Substantia nigra (tissue), 51 donors: ENCODE measurements at places on chromosomes 7 and 10.

DNA sequence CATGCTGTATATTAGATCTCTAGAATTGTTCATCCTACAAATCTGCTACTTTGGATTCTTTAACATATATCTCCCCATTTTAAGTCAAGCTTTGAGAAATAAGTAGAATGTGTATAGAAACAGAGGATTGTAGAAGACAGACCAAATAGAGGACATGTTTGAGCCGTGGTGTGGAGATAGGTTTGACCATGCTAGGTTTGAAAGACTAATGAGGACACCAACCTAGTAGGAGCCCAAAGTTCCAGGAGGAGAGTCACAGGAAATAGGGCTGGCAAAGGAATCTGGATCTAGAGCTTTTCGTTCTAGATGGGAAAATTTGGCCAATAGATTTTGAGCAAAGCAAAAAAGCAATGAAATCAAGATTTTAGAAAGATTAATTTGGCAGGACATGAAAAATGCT, 60.5 kb upstream of the TBX20 start:
- DNase-seq: no peak

DNA sequence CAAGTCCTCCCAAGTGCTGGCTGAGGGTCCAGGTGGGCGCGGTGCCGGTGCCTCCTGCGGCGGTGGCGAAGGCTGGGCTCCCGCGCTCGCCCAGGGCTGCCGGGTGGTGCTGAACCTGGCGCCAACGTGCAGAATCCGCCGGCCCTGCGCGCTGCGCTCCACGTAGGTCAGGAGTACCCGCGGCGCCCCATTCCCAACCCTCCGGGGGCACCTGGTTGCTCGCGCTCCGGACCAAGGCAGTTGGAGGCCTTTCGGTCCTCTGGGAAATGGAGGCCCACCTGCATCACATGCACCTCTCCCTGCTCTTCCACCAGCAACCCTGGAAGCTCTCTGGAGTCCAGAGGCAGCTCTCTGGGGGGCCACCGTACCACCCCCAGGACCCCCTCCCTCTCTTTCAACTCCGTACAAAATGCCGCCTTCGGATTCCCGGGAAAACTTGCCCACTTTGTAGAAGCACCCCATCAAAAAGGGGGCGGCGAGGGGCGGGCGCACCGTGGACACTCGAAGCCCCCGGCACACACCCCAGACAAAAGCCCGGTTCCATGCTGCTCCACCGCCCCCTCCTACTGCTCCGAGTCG, 745 bp downstream of the SLC16A9 start:
- DNase-seq: peak; percentile 3

DNA sequence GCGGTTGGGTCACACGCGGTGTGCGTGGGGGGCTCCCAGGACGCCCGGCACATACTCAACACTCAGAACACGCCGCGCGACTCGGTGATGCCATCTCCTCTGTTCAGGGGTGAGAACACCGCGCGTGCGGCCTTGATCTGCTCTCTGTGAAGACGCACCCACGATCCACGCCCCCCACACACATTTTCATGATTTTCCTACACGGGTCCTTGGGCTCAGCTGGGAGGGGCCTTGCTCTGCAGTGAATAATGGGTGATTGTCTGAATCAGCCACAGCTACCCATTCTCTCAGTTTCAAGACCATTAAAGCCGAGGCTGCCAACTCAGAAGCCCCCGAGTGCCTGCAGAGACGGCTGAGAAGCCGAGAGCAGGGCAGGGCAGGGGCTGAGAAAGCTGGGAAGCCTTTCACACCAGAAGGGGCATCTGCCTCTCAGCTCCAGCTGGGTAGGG, 54.3 kb upstream of the PDGFA start:
- DNase-seq: no peak

DNA sequence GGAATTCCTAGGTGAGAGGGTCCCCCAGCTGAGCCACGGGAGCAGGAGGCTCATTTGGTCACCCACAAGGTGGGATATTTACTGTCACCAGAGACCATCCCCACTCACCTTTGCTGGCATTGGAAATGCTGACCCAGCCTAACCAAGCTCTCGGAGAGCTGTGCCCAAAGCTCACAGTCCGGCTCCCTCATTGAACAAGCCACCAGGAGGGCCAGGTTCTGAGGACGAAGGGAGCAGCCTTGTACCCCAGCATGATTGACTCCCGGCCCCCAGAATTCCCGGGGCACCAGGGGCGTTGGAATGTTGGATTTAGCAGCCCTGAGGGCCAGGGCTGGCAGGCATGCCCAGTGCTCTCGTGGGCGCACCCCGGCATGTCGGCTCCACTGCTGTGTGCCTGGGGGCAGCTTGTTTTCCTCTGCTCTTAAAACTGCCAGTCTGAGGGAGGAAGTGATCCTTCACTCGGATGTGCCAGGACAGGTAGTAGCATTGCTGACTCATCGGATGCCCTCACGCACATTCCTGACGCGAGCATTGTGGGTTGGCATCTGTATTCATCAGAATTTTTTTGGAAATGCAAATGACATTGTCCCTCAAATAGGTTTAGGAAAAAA, 23.3 kb downstream of the CLIP2 start:
- no peak for DNase-seq

- no peak for DNase-seq
These were observed 6.5 kb upstream of the INMT start for GRCh38 chr7:30745261-30745941.

DNA sequence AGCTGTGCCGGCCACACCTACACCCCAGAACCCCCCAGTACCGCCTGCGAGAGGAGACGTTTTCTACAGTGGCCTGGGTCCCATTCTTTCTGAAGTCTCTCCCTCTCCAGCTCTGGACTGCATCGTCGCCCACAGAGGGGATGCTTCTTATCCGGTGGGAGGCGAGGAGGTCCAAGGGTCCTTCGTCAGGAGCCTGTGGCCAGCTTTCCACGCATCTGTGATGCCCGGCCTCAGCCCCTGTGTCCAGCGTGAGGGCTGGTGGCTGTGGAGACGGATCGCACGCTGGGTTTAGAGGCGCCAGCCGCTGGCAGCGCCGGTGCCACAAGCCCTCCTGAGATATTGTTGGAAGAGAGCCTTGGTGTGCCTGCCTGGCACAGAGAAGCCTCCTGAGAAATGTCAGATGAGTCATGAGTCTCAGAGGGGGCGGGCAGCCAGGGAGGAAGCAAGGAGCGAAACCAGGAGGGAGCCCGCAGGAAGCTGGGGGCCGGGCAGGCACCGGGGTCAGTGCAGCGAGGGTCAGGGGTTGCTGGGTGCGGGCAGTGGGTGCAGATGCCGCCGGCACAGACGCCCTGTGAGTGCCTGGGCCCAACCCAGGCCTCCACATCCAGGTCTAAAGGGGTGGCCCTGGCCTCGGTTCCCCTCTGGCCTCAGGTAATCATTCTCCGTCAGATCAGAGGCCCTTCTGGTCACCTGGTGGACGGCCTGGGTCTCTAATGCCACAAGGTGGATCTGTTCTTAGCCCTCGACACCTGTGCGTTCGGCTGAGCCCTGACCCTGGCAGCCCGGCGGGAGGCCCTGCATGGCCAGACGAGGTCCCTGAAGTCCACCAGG, 86.0 kb upstream of the DIP2C start:
- DNase-seq: no peak

DNA sequence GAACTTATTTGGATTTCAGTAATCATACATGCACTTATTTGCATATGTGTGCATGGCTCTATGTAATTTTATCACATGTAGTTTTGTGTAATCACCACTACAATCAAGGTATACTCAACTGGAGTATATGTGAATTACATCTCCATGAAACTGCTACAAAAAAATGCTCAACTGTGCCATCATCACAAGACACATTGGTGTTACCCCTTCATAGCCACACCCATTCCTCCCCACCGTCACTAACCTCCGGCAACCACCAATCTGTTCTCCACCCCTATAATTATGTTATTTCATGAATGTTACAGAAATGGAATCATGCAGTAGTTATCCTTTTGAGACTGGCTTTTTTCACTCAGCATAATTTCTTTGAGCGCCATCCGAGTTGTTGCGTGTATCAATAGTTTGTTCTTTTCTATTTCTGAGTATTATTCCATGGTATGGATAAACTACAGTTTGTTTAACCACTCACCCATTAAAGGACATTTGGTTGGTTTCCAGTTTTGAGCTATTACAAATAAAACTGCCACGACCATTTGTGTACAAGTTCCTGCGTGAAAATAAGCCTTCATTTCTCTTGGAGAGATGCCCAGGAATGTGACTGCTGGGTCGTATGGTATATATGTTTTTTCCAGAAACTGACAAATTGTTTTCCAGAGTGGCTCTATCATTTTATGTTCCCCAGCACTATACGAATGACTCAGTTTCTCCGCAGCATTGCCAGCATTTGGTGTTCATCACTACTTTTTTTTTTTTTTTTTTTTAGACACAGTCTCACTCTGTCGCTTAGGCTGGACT, 11.3 kb upstream of the SMO start:
- DNase-seq: no peak

DNA sequence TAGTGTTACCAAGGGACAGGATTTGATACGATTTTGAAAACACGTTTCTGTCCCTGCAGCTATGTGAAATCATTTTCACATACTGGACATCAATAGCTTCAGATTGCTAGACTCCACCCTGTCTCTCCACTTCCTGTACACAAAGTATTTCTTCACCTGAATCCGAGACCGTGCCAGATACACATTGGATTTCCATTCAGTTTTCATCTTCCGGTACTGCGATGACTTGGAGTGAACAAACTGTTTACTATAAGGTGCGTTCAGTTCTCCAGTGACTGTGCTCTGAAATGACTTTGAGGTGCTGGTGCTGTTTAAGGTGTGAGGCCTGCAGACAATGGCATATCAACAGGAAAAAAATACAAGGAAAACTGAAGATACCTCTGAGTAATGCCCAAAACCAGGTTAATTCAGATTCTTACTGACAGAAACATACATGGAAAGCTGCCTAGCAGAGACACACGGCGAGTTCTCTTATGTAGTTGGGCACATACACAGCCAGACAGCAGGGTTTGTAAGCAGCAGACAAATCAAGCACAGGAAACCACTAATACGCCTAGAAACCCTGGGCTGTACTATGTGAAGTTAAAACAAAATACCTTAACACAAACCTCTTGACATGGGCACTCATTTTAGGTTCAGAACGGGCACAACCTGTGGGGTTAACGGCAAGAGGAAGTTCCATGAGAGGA, 119.2 kb downstream of the GALNT11 start:
- no peak for DNase-seq

DNA sequence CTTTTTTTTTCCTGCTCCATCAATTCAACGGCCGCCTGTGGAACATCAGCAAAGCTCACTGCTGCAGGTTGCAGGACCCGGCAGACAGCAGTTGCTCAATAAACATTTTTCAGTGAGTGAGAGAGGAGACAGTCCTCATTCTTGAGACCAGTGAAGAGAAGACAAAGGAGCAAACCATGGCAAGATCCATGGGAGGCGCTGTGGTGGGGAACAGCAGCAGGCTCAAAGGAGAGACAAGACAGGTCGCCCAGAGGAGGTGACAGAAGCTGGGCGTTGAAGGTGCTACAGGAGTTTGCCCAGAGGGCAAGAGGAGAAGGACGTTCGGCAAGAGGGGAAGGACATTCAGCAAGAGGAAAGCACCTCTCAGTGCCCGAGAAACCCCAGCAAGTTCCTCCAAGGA, 74.5 kb upstream of the FGFR2 start:
- DNase-seq: no peak

GRCh38 chr10:74967911-74968666, 141.7 kb downstream of the KAT6B start:
- no peak for DNase-seq

- no peak for DNase-seq
These were observed 10.0 kb upstream of the TLX1 start for GRCh38 chr10:101120884-101121653.

GRCh38 chr10:27673065-27673464, 72.6 kb downstream of the MKX start:
- no peak for DNase-seq

DNA sequence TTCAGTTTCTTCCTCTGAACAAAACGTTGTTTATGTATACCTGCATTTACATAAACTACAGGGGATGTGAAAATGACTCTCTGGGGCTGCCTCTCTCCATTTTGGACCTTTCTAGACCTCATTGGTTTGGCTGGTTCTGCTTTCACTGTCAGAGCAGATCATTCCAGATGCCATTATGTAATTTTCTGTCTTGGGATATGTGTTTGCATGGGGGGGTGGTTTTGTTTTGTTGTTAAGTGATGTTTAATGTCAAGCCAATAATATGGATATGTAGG, 172.4 kb downstream of the LRRC4 start:
- DNase-seq: no peak

DNA sequence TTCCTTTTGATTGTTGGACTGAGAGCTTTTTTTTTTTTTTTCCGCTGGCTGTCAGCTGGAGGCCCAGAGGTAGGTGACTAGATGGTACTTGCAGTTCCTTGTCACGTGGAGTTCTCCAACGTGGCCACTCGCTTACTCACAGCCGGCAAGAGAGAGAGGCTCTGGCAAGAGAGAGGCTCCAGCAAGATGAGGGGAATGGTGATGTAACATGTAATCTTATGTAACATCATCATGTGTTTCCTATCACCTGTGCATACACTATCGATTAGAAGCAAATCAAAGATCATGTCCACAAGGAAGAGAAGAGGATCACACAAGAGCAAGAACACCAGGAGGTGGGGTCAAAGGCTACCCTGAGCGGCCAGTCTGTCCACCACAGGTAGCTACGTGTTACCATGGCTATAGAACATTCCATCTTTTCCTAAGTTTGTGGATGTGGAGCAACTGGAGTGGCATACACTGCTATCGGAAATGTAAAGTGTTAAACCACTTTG, 4.0 kb upstream of the BORCS7 start:
- no peak for DNase-seq

- no peak for DNase-seq
These were observed 3.5 kb upstream of the DEPP1 start for GRCh38 chr10:44982114-44982460.

- DNase-seq: no peak
These were observed 92.1 kb downstream of the GRB10 start for GRCh38 chr7:50690541-50691011.

DNA sequence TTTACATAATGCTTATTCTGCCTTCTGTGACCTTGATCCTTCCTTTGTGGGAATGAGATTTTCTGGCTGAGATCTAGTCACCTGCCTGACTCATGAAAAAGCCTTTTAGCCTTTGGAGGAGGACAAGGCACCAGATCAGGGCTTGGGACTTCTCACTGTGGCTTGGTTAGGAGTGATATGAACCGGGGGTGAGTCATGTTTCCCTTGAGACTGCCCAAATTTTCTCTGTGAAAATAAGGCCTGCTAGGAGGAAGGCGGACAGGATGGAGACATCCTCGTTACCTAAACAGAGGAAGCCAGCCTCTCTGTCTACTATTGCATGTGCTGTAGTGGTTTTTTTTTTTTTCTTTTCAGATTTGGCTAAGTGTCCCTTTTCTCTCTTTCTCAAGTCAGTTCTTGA, 57.8 kb downstream of the EVX1 start:
- DNase-seq: no peak

DNA sequence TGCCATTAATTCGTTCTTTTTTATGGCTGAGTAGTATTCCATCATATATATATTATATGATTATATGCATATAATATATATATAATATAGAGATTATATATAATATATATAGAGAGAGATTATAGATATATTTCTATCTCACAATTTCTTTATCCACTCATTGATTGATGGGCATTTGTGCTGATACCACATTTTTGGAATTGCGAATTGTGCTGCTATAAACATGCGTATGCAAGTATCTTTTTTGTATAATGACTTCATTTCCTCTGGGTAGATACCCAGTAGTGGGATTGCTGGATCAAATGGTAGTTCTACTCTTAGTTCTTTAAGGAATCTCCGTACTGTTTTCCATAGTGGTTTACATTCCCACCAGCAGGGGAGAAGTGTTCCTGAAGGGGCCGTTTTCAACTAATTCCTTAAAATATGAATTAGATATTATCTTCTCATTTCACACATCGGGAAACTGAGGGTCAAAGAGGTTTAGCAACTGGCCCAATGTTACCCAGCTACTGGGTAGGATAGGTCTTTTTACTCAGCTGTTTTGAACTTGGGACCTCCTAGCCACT, 16.5 kb downstream of the NFE2L3 start:
- no peak for DNase-seq

- DNase-seq: peak; percentile 6
These were observed 67.6 kb upstream of the CTNNA3 start for GRCh38 chr10:67763499-67764011.
